Type B pancreatic cell (in vitro differentiated cells): ENCODE measurements at places on chromosomes 1 and 21. TPM values are rescaled to one million over a fixed set of nuclear protein-coding genes. Genes with fewer than 3 reads are reported as not detected.

DNA sequence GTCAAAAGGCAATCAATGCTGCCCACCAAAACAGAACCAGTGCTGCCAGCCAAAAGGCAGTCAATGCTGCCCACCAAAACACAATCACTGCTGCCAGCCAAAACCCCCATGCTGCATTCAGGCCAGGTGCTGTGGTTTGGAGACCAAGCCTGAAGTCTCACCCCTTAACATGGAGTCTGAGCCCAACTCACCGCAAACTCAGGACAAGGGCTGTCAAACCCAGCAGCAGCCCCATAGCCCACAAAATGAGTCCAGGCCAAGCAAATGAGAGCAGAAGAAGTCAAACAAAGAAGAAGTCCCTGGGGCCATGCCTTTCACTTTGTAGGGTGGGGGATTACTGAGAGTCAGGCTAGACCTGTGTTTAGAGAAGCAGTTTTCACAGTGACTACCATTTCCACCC lies 6.4 kb downstream of the SMCP start:
- no peak for DNase-seq

DNA sequence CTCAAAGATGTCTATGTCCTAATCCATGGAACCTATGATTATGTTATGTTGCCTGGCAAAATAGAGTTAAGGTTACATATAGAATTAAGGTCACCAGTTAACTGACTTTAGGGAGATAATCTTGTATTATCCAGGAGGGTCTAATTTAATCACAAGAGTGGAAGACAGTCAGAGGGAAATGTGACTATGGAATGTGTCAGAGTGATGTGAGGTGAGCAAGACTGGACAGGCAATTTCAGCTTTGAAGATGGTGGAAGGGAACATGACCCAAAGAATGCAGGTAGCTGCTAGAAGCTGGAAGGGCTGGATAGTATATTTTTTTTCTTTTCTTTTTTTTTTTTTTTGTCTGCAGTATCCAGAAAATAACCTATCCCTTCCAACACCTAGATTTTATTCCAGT lies 241.7 kb upstream of the NEGR1 start:
- no peak for DNase-seq

DNA sequence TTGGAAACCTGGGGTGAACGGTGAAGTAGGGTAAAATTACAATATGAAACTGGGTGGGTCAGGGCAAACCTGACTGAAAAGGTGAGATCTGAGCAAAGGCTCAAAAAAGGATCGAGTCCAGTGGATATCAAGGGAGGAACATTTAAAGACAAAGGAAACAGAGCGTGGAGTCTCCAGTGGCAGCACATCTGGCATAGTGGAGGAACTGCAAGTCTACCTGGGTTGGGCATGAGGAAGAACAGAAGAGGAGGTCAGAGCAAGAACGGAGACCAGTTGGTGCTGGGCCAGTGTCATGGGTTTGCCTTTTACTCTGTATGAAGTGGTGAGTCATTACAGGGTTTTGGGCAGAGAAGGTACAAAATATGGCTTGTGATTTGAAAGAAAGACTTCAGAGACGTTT lies 163.7 kb downstream of the NTPCR start:
- no peak for DNase-seq

DNA sequence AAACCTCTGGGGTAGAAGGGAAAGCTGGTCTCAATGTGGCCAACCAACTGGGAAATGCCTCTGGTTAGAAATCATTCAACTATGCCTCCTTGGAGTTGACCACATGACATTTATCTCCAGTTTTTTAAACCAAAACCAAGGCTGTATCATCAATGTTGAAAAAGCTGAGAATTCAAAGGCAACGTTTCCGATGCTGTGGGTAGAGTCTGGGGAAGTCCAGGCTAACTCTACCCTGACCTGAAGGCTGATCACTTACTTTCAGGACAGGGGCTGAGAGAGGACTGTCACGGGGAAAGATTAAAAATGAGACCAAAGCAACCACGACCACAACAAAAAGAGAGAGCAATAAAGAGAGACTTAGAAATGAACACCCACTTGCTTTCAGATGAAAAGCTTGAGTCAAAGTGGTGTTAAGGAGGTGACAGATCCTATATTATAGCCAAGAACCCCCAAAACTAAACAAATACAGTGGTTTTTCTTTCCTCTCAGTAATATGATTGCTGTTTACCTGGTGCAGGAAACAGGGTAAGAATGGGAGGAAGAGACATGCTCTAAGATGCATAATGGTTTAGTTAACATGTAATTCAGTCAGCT lies 90.8 kb upstream of the TNFSF4 start:
- DNase-seq: no peak

DNA sequence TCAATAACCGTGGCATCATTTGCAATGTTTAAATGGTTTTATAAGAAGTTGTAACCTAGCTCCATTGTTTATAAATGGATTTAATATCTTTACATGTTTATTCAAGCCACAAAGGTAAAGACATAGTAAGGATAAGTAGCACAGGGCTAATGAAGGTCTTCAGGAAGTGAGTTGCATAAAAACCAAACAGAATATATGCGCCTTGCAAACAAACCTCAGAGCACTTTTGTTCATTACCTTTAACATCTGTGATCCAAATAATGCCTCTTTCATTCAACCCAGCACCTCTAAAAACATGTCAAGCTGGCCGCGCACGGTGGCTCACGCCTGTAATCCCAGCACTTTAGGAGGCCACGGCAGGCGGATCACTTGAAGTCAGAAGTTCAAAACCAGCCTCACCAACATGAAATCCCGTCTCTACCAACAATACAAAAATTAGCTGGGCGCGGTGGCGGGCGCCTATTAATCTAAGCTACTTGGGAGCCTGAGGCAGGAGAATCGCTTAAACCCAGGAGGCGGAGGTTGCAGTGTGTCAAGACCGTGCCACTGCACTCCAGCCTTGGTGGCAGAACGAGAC lies 25.3 kb downstream of the BRINP3 start:
- no peak for DNase-seq

- DNase-seq: no peak
These were observed 115.0 kb downstream of the EPHB2 start for GRCh38 chr1:22825486-22826189.

OR6K3 gene
- total RNA-seq: not detected in 2 replicates

GRCh38 chr1:225418059-225418458 lies 9.8 kb downstream of the LBR start:
- no peak for DNase-seq

CR1 gene
- 0.02 and 0.56 TPM in 2 replicates for total RNA-seq

GRCh38 chr1:229111703-229112319 lies 159.1 kb upstream of the RAB4A start:
- DNase-seq: no peak

- no peak for DNase-seq
These were observed 112.9 kb downstream of the ZBTB18 start for GRCh38 chr1:244163861-244164510.
